Naive thymus-derived CD8-positive, alpha-beta T cell (primary cell): ENCODE measurements at places on chromosomes 7 and 10.

DNA sequence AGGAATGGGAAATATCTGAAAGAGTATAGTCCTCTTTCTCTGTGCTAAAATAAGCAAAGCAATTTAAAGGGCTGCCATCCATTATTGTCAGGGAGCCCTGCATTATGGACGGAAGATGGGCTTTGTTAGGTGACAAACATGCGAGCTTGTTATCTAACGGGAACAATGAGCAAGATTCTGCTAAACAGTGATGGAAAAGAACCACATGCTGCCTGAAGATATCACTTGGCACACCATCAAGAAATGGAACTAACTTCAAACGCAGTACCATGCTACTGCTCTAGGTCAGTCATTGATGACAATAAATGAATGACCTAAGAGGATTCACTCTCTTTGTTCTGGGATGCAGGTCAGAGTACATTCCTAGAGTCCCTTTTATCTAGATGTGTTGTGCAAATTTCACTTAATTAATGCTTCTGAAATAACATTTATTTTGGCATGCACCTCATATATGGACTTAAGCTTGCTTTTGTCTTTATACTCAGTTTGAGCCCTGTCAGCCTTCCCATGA is 175.7 kb upstream of the PTN start:
- no peak for DNase-seq
- H3K4me3 ChIP-seq = no peak overlapping the region
- H3K36me3 ChIP-seq = no peaks in the 10 kb centered on the region
- peaks cover 2% of the 10 kb centered on the region for H3K27me3 ChIP-seq
- no peak overlapping the region for H3K27ac ChIP-seq

GRCh38 chr7:15685358-15686294 is 857 bp downstream of the MEOX2 start:
- DNase-seq = no peak
- peaks cover 5% of the 10 kb centered on the region for H3K36me3 ChIP-seq
- H3K4me1 ChIP-seq = no peaks in the 10 kb centered on the region
- H3K27me3 ChIP-seq = peaks cover 16% of the 10 kb centered on the region

- H3K27me3 ChIP-seq = peaks cover 4% of the 10 kb centered on the region
- no peak overlapping the region for H3K27ac ChIP-seq
- no peak for DNase-seq
Measured at GRCh38 chr10:68082872-68083271, 7.8 kb upstream of the HERC4 start.

DNA sequence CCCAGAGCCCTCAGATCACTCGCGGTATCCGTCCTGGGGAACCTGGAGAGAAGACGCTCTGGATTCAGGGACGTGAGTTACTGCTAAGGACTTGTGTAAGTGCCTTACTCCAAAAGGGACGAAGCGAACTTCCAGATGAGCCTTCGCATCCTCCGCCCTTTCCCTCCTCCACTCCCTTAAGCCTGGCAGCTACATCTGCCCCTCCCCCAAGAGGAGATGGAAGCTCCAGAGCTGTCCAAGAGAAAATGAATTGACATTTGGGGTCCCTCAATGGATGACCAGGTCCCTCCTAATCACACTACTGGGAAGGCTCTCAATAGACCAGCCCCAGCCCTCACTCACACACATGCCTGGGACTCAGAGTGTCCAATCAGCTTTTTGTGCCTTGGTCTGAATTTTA is 31.3 kb upstream of the GDF10 start:
- H3K4me1 ChIP-seq = peaks cover 43% of the 10 kb centered on the region
- H3K36me3 ChIP-seq = peaks cover 3% of the 10 kb centered on the region
- DNase-seq = no peak
- H3K27me3 ChIP-seq = no peaks in the 10 kb centered on the region
- H3K27ac ChIP-seq = peak overlapping the region; percentile 58

- no peaks in the 10 kb centered on the region for H3K4me1 ChIP-seq
- H3K27me3 ChIP-seq = no peaks in the 10 kb centered on the region
- H3K36me3 ChIP-seq = no peaks in the 10 kb centered on the region
- no peak overlapping the region for H3K4me3 ChIP-seq
- no peak overlapping the region for H3K27ac ChIP-seq
Measured at GRCh38 chr10:60480865-60481563, 91.3 kb upstream of the ANK3 start.

GRCh38 chr7:95590387-95591248 is 5.7 kb downstream of the PDK4 start:
- H3K36me3 ChIP-seq = no peaks in the 10 kb centered on the region
- peaks cover 8% of the 10 kb centered on the region for H3K27me3 ChIP-seq
- no peak overlapping the region for H3K4me3 ChIP-seq
- H3K4me1 ChIP-seq = peaks cover 9% of the 10 kb centered on the region
- DNase-seq = no peak

- H3K4me1 ChIP-seq = no peaks in the 10 kb centered on the region
- H3K4me3 ChIP-seq = no peak overlapping the region
- H3K27me3 ChIP-seq = no peaks in the 10 kb centered on the region
- no peaks in the 10 kb centered on the region for H3K36me3 ChIP-seq
- DNase-seq = no peak
Measured at GRCh38 chr10:77825965-77826364, 100.6 kb downstream of the DLG5 start.

- DNase-seq = no peak
- H3K36me3 ChIP-seq = no peaks in the 10 kb centered on the region
- no peaks in the 10 kb centered on the region for H3K27me3 ChIP-seq
- no peak overlapping the region for H3K4me3 ChIP-seq
- peaks cover 3% of the 10 kb centered on the region for H3K4me1 ChIP-seq
- no peak overlapping the region for H3K27ac ChIP-seq
Measured at GRCh38 chr10:132493756-132494290, 43.8 kb upstream of the INPP5A start.

DNA sequence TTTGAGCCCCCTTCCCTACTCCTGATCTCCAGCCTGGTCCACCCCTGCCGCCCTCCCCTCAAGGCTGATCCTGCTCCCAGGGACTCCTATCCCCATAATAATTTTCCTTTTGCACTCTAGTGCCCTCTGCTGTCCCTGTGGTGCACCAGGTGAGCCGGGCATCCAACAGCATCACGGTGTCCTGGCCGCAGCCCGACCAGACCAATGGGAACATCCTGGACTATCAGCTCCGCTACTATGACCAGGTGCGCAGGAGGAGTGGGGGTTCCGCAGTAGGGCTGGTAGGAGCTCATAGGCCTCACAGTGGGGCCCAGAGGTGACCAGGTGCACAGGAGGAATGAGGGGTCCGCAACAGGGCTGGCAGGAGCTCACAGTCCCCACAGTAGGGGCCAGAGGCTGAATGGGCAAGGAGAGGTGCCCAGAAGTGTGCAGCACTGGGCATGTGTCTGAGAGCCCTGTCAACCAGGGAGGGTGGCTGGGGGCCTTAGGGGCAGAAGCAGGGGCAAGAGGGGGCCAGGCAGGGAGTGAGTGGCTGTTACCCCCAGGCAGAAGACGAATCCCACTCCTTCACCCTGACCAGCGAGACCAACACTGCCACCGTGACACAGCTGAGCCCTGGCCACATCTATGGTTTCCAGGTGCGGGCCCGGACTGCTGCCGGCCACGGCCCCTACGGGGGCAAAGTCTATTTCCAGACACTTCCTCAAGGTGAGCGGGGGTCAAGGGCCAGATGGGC is 11.7 kb downstream of the EPHB6 start:
- H3K4me1 ChIP-seq = peaks cover 5% of the 10 kb centered on the region
- H3K27me3 ChIP-seq = no peaks in the 10 kb centered on the region
- no peaks in the 10 kb centered on the region for H3K36me3 ChIP-seq
- H3K4me3 ChIP-seq = no peak overlapping the region
- peak overlapping the region; percentile 60 for H3K27ac ChIP-seq

GRCh38 chr7:90347759-90348158 is 1.2 kb downstream of the GTPBP10 start:
- no peak for DNase-seq
- H3K4me3 ChIP-seq = peak overlapping the region; percentile 94
- peak overlapping the region; percentile 99 for H3K27ac ChIP-seq
- peaks cover 28% of the 10 kb centered on the region for H3K4me1 ChIP-seq
- H3K27me3 ChIP-seq = no peaks in the 10 kb centered on the region

DNA sequence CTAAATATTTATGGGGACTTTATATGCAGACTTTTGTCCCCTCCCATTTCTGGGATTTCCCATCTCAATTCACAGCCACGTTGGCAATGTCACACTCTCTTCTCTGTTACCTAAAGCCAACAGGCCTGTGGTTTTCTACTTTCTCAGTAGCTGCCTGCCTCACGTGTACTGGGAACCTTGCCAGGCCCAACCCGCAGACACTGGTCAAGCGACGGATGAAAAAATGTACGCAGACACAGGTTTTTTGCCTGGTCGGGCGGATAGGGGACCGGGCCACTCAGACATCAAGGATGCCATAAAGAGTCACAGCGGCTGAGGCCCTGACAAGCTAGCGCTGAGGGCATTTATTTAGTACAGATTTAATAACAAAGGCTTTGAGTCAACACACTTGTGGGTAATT is 204.4 kb upstream of the DPP6 start:
- no peak overlapping the region for H3K27ac ChIP-seq
- no peak overlapping the region for H3K4me3 ChIP-seq
- no peaks in the 10 kb centered on the region for H3K36me3 ChIP-seq
- H3K4me1 ChIP-seq = no peaks in the 10 kb centered on the region
- no peak for DNase-seq
- H3K27me3 ChIP-seq = no peaks in the 10 kb centered on the region

GRCh38 chr7:107321611-107322010 is 148.2 kb upstream of the GPR22 start:
- H3K27me3 ChIP-seq = no peaks in the 10 kb centered on the region
- DNase-seq = no peak
- H3K27ac ChIP-seq = no peak overlapping the region
- peaks cover 68% of the 10 kb centered on the region for H3K36me3 ChIP-seq
